ENCODE measurements at places on chromosomes 16 and 17.

DNA sequence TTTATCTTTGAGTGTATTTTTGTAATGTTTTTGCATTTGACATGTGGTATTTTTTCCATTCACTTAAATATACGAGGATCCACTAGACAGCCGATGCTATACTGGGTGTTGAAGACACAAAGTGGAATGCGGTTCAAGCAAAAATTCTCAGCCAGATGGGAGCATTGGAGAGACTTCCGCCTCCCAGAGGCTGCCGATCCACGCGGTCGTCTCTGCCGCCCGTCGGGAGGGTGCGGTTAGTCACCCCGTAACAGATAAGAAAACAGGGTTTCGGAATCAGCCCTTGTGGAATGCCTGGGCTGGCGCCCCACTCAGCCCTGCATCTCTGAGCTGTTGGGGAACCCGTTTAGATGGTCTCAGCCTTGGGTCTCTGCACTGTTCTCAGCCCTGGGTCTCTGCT is 7.3 kb downstream of the GSE1 start:
- DNase-seq = no peak

- no peak for DNase-seq
These were observed 1.8 kb downstream of the TMIGD1 start for GRCh38 chr17:30332057-30332542.

DNA sequence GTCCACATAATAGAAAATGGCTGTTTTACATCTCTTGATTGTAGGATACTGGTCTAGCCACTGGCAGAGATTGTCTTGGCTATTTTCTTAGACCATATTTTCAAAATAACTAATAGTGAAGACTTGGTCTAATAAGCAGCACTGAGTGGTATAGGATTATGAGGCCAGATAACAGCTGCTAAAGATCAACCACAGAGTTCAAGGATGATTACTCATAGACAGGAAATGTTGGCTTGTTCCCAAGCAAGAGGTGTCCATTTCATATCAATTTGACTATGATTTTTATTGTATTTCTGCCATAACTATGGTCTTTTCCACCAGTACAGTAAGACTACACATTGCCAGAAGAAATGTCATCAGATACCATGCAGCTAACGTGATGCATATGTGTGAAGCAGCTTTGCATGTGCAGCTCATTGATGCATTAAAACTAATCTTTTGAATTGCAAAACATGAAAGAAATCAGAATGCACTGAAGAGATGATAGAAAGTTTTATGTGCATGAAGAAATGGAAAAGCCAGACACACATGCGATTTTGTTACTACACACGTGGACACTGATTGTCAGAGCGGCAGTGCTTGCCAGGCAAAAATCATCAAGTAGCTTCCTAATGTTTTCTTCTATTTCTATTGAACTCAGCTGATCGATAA is 693.3 kb downstream of the CDH11 start:
- no peak for DNase-seq

GRCh38 chr16:66447491-66447890 is 20.4 kb downstream of the BEAN1 start:
- no peak for DNase-seq

GRCh38 chr16:19625039-19625438 is 69.5 kb downstream of the VPS35L start:
- DNase-seq = no peak

GRCh38 chr17:7555320-7555948 is 3.1 kb upstream of the TNFSF13 start:
- no peak for DNase-seq

DNA sequence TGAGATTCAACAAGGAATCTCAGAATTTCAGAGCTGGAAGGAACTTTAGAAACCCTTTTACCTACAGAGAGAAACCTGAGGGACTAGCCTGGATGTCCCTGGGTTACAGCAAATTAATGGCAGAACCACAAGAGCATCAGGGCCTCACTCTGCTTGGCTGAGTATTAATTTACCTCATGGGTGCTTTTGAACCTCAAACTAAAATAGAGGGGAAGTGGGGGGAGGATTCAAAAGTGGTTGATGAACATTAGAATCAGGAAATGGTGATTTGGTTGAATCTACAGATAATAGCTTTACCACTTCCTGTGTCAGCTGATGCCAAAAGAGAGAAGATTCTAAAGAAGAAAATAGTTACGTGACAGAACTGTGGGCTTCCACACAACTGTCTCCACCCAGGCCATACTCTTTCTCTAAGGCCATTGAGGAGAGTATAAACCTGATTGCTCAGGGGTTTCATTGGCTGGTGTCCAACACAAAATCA is 11.3 kb upstream of the SKAP1 start:
- peak; percentile 86 for DNase-seq

DNA sequence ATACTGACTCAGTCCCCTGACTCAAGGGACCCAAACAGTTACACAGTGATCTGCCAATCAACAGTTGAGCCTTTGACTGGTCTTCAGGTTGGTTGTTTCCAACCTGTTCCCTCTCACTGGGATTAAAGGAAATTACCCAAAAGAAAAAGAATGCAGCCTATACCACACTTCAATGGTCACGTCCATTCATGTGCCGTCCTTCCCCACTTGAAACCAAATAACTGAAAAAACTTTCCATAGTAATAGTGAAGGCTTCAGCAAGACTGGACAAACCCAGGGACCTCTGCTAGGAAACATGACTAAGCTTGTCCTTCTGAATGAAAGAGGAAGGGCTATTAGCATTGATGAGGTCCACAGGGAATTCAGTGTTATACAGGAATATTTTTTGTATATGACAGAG is 30.6 kb downstream of the MRPS23 start:
- DNase-seq = no peak

- no peak for DNase-seq
These were observed 503 bp downstream of the DHX58 start for GRCh38 chr17:42111871-42112551.

Data from GM12864 (cell line).